ENCODE measurements at places on chromosomes 6 and 20.

DNA sequence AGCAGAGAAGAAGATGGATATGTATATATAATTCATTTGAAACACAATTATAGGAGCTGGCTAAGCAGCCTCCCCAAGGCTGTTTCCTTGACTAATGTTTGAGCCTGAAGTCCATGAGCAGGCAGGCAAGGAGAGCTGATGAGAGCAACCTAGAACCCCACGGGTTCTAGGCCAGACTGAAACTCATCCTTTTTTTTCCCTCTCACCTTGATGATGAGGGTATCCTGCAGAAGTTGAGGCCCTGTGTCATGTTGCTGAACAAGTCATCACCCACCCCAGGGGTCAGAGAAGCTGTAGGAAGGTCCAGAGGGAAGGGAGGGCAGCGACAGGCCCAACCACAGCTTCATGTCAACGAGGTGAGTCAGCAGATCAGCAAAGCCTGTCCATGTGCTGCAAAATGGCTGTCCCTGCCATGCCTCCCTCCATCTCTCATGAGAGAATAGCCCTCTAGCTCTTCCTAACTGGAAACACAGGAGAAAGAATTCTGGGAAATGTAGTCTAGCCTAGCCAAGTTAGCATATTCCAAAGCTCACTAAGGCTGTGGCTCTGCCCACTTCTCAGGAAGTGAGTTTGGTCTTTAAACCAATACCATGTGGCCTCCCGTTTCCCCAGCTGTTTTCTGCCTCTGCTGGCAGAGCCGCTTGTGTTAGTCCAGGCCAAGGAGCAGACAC lies 91.3 kb upstream of the DTNBP1 start:
- DNase-seq, result no peak

DNA sequence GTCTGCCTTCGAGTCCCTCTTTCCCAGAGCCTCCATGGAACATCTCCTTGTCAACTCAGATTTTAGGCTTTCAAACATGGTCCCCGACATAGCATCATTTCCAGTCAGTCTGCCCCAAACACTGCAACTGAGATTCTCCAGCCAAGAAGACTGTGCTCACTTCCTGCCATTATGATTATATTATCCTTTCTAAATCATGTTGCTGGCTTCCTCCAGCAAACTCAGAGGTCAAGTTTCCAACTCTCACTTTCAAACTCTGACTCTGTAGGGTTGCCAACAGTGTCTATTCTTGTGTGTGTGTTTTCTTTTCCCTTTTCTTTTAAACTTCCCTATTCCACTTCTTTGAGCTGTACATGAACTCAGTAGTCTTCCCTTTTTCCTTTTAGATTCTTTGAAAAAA lies 61.2 kb upstream of the TRAF3IP2 start:
- no peak for DNase-seq

- no peak for DNase-seq
These were observed 24.6 kb downstream of the RAMACL start for GRCh38 chr6:166561771-166562359.

DNA sequence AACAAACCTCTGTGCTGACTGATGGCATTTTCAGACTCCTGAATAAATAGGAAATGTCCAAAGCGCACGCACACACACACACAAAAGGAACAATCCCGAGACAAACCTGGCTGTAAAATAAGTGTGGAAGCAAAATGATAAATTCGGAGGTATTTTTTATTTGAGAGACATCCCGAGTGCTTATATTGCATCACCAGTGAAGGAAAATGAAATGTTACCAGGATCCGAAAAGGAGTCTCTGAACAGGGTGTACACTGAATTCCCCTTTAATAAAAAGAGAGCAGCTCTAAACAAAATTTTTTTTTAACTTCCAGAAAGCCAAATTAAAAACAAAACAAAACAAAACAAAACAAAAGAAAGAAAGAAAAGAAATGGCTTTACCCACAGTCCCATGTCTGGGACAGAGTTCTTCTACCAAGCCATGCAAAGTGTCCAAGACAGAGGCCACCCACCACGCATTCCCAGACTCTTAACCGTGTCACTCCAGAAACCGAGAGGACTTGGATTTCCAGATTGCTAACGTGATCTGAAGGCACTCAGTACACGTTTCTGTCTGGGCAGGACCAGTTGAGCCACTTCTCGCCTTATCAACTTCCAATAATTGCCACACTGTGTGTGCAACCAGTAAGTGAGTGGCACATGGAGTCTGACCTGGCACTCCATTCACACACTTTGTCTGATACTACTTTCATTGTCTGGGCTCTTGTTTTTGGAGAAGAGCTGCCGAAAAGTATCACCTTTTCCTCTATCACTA lies 817 bp downstream of the ME1 start:
- DNase-seq, result no peak

GRCh38 chr6:95546148-95546547 lies 31.2 kb upstream of the MANEA start:
- DNase-seq, result no peak

- no peak for DNase-seq
These were observed 407.1 kb downstream of the GRIK2 start for GRCh38 chr6:101800598-101800997.

DNA sequence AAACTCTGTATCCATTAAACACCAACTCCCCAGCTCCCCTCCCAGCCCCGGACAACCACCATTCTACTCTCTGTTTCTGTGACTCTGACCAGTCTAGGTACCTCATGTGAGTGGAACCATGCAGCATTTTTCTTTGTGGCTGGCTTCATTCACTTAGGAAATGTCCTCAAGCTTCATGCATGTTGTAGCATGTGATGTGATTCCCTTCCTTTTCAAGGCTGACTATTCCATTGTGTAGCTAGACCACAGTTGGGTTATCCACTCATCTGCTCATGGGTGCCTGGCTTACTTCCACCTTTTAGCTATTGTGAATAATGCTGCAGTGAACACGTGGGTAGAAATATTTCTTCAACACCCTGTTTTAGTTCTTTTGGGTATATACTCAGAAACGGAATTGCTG lies 8.8 kb upstream of the BPHL start:
- no peak for DNase-seq

DNA sequence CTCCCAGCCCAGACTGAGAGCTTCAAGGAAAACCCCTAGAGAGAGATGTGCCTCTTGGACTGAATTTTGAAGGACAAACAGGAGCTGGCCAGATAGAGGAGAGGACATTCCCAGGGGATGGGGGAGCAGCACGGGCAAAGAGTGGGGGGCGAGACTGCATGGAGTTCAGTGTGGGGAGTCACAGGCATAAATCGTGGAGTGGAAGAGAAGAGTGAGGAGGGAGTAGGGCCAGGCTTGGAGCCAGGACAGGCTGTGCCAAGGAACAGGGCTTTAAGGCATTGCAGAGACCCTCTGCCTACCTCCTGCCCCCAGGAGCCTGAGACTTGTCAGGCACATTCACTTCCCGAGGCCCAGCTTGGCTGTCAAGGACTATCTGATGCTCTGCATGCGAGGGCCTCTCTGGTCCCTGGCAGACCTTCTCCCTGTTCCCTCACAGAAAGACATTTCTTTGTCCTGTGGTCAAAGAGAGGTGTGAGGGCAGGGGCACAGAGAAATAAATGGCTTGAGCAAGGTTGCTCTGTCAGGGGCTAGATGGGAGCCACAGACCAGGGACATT lies 5.2 kb upstream of the SLC22A7 start:
- no peak for DNase-seq

DNA sequence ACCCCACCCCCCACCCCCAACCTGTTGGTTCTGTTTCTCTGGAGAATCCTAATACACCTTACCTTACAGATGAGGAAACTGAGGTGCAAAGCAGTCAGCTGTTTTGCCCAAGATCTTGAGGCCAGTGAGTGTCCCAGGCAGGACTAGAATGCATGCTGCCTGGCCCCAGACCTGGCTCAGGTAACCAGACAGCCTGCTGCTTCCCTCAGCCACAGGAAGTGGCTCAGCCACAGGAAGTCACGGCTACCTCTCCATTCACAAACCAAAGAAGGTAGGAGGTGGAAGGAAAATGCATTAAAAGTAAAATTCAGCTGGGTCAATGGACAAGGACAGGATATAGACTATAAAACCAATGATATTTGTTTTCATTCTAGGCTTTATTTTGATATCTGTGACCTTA lies 517.6 kb downstream of the CD83 start:
- no peak for DNase-seq

GRCh38 chr6:31865205-31866118 lies 2.8 kb upstream of the NEU1 start:
- DNase-seq, result no peak

GRCh38 chr6:135183532-135184440 lies 2.7 kb downstream of the MYB start:
- no peak for DNase-seq

DNA sequence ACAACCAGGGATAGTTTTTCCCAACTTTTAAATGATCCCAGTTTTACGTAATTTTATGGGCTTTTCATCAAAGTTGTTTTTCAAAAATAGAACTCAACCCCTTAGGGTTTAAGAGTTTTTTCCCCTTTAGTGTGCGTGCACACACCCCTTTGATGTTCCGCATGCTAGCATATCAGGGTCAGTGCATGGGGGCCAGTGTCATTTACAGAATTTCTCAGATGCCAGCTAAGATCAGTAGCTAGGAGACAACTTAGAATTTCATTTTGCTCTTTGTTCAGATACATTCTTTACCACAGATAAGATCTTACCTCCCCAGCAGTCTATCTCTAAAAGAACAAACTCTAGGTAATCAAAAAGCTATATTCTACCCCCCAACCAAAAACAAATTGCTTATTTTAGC lies 238.5 kb upstream of the SASH1 start:
- DNase-seq, result no peak

DNA sequence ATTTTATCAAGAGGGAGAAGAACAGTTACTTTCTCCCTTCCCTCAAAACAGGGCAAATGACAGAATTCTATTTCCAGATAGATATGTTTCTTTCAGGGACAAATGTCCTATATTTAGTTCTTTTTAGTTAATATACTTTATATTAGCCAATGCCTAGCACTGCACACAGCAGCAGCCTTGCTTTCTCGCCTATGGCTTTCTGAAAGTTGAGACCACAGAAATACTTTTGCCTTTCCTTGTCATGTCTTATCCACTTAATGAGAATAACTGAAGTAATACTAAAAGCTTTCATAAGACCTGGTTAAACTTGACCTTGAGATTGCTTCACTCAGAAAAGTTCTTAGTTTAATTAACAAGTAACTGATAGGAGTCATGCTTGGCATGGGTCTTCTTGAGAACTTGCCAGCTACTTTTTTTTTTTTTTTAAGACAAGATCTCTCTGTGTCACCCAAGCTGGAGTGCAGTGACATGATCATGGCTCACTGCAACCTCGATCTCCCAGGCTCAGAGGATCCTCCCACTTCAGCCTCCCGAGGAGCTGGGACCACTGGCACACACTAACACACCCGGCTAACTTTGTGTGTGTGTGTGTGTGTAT lies 159.3 kb downstream of the CDKAL1 start:
- no peak for DNase-seq

DNA sequence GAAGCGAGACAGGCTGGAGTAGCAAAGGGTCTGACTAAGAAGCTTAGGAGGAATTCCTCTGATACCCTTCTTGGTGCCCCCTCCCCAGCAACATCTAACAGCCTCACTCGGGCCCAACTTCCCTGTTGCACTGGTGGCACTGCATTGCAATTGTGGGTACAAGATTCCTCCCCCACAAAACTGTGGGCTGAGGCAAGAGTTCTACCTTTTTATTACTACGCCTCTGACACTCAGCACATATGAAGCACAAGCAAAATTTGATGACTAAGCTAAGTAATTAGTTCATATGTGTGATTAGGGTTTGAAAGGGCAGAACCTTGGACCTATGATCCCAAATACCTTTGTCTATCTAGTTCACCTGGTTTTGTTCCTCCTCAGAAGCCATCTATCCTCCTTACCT lies 83.5 kb downstream of the ZHX3 start:
- no peak for DNase-seq

DNA sequence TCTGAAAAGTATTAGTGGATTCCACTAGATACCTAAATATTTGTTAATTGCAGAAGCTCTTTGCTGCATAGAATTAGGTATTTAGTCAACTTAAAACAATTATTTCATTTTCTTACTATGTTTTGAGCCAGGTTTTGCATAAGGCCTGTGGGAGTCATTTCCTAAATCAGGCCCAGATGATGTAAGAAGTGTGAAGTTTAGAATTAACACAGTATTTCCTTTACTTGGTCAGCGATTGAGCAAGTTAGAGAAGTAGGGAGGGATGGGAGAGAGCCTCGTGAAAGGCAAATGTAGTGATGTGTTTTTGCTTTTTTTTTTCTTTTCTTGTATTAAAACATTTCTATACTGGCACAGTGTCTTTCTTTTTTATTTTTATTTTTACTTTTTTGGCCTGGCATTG lies 711.1 kb downstream of the HDGFL1 start:
- no peak for DNase-seq

DNA sequence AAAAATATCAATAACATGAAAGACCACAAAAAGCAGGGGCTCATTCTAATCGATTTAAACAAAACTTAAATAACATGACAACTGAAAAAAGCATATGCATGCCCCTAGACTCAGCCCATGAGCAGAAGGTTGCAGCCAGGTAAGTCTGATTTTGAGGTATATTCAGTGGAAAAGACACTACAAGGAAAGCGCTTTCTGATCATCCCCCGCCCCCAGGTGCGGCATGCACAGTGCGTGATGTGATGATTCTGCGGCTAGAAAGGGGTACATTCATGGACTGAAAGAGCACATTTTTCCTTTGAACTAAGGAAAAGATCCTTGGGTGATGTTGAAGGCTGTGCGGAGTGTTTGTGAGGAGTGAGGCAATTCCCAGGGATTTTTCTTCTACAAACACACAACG lies 16.9 kb upstream of the FOXC1 start:
- no peak for DNase-seq

DNA sequence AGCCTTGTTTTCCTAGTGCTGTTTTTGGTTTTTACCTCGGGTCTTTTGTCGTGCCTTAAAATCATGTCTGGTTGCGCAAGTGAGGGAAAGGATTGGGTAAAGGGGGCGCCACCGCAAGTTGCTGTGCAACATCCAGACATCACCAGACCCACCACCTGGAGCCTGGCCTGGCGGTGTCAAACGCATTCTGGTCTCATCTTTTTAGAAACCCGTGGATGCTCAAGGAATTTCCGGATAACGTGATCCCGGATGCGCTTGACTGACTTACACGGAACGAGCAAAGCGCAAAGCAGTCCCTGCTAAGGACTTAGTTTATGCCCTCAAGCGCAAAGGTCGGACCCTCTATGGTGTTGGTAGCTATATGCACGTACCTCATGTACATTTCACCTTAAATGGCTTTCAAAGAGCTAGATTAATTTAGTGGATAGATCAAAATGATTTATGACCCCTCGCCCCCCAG lies 105.2 kb downstream of the OR2B2 start:
- no peak for DNase-seq

- DNase-seq, result no peak
These were observed 3.2 kb upstream of the APCDD1L start for GRCh38 chr20:58518387-58518786.

GRCh38 chr20:1930165-1930564 lies 35.0 kb downstream of the SIRPA start:
- no peak for DNase-seq

GRCh38 chr6:106133040-106133439 lies 46.9 kb downstream of the PRDM1 start:
- no peak for DNase-seq

DNA sequence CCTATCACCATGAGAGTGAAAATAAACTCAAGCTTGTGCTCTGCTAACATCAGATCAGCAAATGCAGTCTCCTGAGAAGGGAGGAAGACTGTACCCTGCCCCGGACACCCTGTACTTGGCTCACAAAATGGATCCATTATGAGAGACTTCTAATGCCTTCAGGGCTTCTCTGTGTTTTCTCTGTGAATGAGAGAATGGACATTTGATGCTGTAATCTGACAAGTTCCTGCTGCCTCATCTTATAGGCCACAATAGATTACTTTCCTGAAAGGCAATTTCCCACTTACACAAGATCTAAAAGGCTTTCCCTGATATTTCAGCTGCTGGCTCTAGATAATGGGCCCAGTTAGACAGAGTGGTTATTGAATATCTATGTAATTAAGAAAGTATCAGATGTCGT lies 117.2 kb downstream of the OTOR start:
- DNase-seq, result no peak

Measured in GM18507 (cell line).